Calu3 (cell line): ENCODE measurements at places on chromosomes 3 and 15. TPM values are rescaled to one million over a fixed set of nuclear protein-coding genes. Genes with fewer than 3 reads are reported as not detected.
A peak's percentile ranks its signal among the peaks of the same experiment; 100 is the strongest.

DNA sequence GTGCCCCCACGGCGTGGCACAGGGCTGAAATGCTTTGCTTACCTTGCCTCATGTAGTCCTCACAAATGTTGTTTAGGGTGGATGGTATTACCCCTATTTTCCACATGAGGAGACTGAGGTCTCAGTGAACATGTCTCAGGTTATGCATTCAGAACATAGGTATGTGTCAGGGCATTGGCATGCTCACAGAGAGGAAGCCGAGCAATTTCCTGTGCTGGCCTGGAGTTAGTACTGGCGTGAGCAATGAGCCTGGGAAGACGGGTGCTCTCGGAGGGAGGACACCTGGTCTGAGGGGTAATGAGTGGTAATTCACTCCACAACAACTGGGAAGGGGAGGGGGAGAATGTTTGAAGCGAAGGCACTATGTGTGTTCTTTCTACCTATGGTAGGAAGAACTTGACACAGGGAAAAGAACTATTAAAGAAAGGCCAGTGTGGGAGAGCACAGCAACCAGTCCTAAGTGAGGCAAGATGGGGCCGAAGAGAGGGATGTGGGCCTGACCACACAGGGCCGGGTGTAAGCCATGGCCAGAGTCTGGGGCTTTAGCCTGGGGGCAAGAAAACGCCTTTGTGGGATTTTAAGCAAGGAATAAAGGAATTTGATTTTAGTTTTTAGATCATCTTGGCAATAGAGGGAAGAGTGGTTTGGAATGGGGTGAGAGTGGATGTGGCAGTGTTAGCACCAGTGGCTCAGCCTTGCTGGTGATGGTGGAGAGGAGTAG is 4.9 kb upstream of the FAM131A start:
- peak overlapping the region; percentile 43 for H3K27ac ChIP-seq
- H3K4me1 ChIP-seq, result peaks cover 56% of the 10 kb centered on the region
- DNase-seq, result peak; percentile 28
- peaks cover 98% of the 10 kb centered on the region for H3K36me3 ChIP-seq
- H3K4me3 ChIP-seq, result peak overlapping the region; percentile 3
- H3K27me3 ChIP-seq, result no peaks in the 10 kb centered on the region

KBTBD12 gene
- 0.07 TPM in 1 of 2 replicates, not detected in the other for total RNA-seq

DNA sequence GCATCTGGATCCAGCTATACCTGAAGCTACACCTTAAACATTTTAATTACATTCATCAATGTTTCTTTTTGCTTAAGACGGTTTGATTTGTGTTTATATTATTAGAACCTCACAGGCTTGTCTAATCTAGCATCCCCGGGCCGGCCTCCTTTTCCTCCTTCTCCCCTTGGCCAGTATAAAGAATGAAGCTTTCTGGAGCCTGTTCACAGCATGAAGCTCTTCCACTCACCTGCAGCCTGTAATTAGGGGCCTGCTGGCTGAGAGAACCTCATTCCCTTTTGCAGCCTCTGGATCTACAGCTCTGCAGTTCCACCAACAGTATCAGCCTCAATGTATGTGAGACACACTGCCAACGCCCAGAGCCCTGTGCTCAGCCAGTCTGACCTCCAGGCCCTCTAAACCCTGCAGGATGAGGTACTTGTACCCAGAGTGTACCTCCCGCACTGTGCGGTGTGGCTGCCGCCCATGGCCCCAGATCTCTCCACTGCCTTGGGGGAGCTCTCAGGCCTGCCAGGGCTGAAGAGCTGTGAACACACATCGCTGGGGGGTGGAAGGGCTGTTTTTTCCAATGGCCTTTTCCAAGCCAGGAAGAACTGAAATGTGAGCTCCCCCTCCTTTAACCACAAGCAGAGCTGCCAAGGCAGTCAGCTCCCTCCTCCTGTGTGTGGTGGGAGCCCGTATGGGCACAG is 114.7 kb upstream of the ALDH1A3 start:
- H3K27ac ChIP-seq, result no peak overlapping the region
- peaks cover 21% of the 10 kb centered on the region for H3K4me1 ChIP-seq
- no peak overlapping the region for H3K4me3 ChIP-seq

DNA sequence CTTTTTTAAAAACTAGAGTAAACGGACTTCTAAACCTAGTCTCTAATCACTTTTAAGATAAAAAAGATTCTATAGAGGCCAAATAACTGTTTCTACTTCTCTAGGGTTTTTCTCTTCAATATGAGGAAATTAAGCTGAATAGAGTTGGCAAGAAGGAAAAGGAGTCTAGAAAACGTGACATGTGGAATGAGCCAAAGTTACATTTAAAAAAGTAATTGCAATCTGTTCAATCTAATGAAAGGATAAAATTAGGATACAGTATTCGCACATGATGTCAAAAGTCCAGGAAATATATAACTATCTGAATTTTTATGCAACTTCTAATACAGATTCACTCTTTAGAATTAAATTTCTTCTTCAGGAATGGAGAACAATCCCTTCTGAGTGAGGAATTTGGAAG is 300.1 kb downstream of the ULK4 start:
- H3K27me3 ChIP-seq, result no peaks in the 10 kb centered on the region
- no peak overlapping the region for H3K27ac ChIP-seq
- H3K4me1 ChIP-seq, result no peaks in the 10 kb centered on the region
- H3K36me3 ChIP-seq, result no peaks in the 10 kb centered on the region
- no peak overlapping the region for H3K4me3 ChIP-seq
- no peak for DNase-seq

TMEM108 gene
- total RNA-seq, result not detected in 2 replicates

XIRP1 gene
- not detected in 2 replicates for total RNA-seq

DNA sequence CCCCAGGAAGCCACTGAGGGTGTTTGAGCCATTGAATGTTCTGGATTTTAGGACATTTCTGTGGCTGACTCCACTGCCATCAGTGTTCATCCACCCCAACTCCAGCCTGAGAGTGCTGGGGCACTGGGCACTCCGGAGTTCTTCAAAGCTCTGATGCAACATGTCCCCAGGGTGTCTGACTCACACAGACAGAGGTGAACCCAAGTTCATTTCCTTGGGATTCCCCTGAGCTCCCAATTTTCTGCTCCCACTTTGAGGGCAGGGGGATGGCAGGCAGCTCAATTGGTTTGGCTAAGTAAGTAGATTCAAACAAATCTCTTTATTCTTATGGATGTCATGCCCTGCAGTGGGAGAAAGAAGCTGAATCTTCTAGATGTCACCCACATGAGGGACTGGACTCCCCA is 2.2 kb downstream of the STRA6 start:
- no peaks in the 10 kb centered on the region for H3K27me3 ChIP-seq
- peaks cover 74% of the 10 kb centered on the region for H3K4me1 ChIP-seq
- DNase-seq, result peak; percentile 85
- peak overlapping the region; percentile 93 for H3K27ac ChIP-seq
- peaks cover 34% of the 10 kb centered on the region for H3K36me3 ChIP-seq

GRCh38 chr15:90184119-90184785 is 16.9 kb upstream of the SEMA4B start:
- peaks cover 18% of the 10 kb centered on the region for H3K36me3 ChIP-seq
- peak overlapping the region; percentile 88 for H3K27ac ChIP-seq
- no peaks in the 10 kb centered on the region for H3K27me3 ChIP-seq

STARD5 gene
- total RNA-seq, result 1.4 and 1.9 TPM in 2 replicates

GRCh38 chr3:15633766-15634598 is 32.4 kb downstream of the BTD start:
- H3K36me3 ChIP-seq, result no peaks in the 10 kb centered on the region
- peaks cover 9% of the 10 kb centered on the region for H3K4me1 ChIP-seq
- no peak overlapping the region for H3K4me3 ChIP-seq
- no peaks in the 10 kb centered on the region for H3K27me3 ChIP-seq
- no peak overlapping the region for H3K27ac ChIP-seq

ZNF660 gene
- 0.95 and 1.4 TPM in 2 replicates for total RNA-seq

GOLGA6D gene
- total RNA-seq, result 0.27 TPM in 1 of 2 replicates, not detected in the other

- H3K4me3 ChIP-seq, result no peak overlapping the region
- no peak overlapping the region for H3K27ac ChIP-seq
- no peaks in the 10 kb centered on the region for H3K4me1 ChIP-seq
- DNase-seq, result no peak
Measured at GRCh38 chr3:189449084-189449483, 182.1 kb upstream of the TP63 start.

DNA sequence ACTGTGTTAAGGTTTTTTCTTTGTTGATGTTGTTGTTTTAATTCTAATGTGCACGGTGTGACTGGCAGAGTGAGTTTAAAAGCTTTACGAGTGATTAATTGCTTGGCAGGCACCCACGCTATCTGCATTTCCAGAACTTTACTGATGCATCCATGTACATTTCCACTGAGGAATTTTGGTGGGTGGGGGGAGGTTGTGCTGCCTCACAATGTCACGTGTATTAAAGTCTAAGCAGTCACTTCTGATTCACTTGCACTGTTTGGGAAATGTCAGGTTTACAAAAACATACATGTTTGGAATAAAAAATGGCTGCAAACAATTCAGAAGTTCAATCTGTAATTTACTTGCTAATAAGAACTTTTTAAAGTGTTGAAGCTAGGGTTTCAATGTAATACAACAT is 38.5 kb upstream of the CTDSPL start:
- no peaks in the 10 kb centered on the region for H3K4me1 ChIP-seq
- no peak for DNase-seq
- H3K4me3 ChIP-seq, result no peak overlapping the region
- no peak overlapping the region for H3K27ac ChIP-seq
- no peaks in the 10 kb centered on the region for H3K27me3 ChIP-seq

FEZF2 gene
- not detected in 2 replicates for total RNA-seq

DNA sequence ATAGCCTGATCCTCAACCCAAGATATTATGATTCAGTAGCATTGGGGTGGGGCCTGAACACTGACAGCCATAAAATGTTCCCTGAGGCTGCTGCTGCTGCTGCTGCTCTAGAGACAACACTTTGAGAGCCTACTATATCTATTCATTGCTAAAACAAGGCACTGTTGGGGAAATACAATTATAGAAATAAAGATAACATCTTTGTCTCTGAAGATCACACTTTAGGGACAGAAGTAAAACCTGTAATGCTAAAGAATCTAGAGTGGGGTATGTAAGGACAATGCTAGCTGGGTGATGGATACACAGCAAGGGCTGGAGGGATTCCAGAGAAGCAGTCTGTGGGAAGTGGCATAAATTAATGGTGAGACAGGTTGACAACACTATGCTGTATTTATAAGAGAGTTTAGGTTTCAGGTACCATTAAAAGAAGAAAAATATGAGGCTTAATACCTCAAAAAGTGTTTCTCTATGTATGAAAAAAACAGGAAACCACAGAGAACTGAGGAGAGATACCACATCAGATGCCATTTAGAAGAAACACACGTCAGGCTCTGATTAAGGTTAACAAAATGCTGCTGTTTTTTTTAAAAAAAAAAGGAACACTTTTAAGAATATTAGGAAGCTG is 115.9 kb downstream of the CBLB start:
- H3K4me3 ChIP-seq, result no peak overlapping the region
- H3K27me3 ChIP-seq, result no peaks in the 10 kb centered on the region

DNA sequence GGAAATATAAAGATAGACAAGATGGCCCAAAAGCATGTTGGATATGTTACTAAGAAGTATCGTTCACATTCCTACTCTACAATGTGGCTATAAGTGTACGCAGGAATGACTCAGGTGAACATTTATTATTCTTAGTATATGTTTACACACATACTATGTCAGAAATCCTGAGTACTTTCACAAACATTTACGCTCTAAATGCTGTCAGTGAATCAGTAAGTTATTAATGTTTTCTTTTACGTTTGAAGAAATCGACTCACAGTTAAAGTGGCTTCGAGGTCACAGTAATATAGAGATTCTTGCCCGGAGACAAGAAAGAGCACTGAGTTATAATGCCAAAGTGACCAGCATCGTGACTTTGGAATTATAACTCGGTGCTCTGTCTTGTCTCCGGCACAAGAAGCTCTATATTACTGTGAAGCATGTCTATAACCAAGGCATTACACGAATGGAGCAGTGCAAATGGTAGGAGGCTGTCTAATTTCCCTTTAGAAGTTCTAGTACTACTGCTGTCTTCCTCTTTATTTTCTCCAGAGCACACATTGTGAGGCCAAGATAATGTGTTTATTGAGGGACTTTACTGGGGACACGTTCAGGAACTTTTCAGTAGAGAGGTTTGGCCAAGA is 61.8 kb upstream of the P3H2 start:
- no peak overlapping the region for H3K4me3 ChIP-seq
- H3K36me3 ChIP-seq, result no peaks in the 10 kb centered on the region
- H3K27me3 ChIP-seq, result no peaks in the 10 kb centered on the region
- DNase-seq, result no peak
- H3K27ac ChIP-seq, result no peak overlapping the region

KNG1 gene
- total RNA-seq, result not detected in 2 replicates

TGM4 gene
- total RNA-seq, result 0.14 and 0.39 TPM in 2 replicates

GRCh38 chr3:152051501-152052404 is 178.3 kb downstream of the SUCNR1 start:
- no peak for DNase-seq
- H3K27me3 ChIP-seq, result no peaks in the 10 kb centered on the region
- no peak overlapping the region for H3K4me3 ChIP-seq

- no peaks in the 10 kb centered on the region for H3K36me3 ChIP-seq
- no peak overlapping the region for H3K27ac ChIP-seq
- no peak for DNase-seq
- H3K4me1 ChIP-seq, result no peaks in the 10 kb centered on the region
- H3K4me3 ChIP-seq, result no peak overlapping the region
Measured at GRCh38 chr3:104933972-104934371, 432.7 kb upstream of the ALCAM start.

DNA sequence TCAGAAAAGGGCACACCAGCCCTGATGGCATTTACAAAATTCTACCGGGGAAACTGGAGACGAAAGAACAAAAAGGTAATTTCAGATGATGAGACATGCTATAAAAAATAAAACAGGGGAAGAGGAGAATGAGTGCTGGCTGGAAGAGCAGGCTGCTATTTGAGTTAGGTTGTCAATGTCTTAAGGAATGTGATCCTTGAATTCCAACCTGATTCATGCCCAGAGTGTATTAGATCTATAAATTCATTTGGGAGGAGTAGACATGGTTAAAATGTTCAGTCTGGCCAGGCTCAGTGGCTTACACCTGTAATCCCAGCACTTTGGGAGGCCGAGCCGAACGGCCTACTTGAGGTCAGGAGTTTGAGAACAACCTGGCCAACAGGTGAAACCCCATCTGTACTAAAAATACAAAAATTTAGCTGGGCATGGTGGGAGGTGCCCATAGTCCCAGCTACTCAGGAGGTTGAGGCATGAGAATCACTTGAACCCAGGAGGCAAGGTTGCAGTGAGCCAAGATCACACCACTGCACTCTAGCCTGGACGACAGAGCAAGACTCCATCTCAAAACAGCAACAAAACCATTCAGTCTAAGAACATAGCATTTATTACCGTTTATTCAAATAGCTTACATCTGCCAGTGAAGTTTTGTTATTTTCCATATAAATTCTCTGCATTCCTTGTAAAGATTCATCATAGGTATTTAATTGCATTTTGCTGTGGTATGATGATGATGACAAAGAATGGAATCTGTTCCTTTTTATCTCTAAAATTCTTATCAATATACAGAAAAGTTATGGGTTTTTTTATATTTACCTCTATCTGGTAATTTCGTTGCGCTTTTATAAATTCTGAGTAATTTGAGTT is 126.7 kb upstream of the NR2E3 start:
- H3K27me3 ChIP-seq, result no peaks in the 10 kb centered on the region
- H3K4me3 ChIP-seq, result no peak overlapping the region
- H3K27ac ChIP-seq, result no peak overlapping the region
- H3K36me3 ChIP-seq, result no peaks in the 10 kb centered on the region
- peaks cover 27% of the 10 kb centered on the region for H3K4me1 ChIP-seq

- no peak overlapping the region for H3K4me3 ChIP-seq
- no peaks in the 10 kb centered on the region for H3K27me3 ChIP-seq
- H3K27ac ChIP-seq, result no peak overlapping the region
- no peaks in the 10 kb centered on the region for H3K4me1 ChIP-seq
- H3K36me3 ChIP-seq, result no peaks in the 10 kb centered on the region
Measured at GRCh38 chr3:49826016-49826415, 12.3 kb upstream of the UBA7 start.

GRCh38 chr3:72473156-72473555 is 375.1 kb downstream of the SHQ1 start:
- DNase-seq, result no peak
- H3K27me3 ChIP-seq, result no peaks in the 10 kb centered on the region
- no peak overlapping the region for H3K27ac ChIP-seq
- no peak overlapping the region for H3K4me3 ChIP-seq
- no peaks in the 10 kb centered on the region for H3K36me3 ChIP-seq
- no peaks in the 10 kb centered on the region for H3K4me1 ChIP-seq
